Pancreas (tissue), 10 donors: ENCODE measurements at places on chromosomes 7 and 10. TPM values are rescaled to one million over a fixed set of nuclear protein-coding genes. Genes with fewer than 3 reads are reported as not detected.

- no peak for DNase-seq
Observed at GRCh38 chr10:107994621-107995270, 830.2 kb upstream of the SORCS1 start.

LBX1 gene
- total RNA-seq, result not detected

TMEM273 gene
- total RNA-seq, result 0.92 TPM

DNA sequence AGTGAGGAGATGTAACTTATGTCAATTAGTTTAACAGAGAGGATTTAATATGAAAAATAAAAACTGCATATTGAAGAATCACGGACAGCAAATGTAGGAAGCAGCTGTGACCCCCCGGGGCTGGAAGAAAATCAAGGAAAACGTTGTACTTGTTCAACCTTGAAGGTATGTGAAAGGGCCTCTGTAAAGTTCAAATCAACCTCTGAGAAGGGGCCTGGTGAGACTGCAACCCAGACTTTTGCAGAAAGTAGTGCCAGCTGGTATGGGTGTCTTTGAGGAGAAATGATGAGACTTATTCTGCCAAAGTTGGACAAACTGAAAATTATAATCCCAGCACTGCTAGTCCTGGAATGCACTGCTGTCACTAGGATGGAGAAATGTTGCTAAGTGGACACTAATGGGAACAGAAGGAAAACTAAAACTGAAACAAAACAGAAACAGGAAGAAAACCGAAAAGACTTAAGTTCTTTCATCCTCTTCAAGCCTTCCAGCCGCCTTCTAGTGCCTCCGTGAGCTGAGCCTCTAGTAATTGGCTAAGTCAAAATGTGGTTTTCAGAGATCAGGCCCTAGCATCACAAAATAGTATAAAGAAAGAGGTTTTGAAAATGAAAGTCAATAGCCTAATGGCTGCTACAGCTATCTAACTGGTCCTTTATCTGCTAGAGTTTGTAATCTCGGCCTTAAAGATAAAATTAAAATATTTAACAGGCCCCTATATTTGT is 253.7 kb upstream of the SORCS1 start:
- DNase-seq, result no peak

DNA sequence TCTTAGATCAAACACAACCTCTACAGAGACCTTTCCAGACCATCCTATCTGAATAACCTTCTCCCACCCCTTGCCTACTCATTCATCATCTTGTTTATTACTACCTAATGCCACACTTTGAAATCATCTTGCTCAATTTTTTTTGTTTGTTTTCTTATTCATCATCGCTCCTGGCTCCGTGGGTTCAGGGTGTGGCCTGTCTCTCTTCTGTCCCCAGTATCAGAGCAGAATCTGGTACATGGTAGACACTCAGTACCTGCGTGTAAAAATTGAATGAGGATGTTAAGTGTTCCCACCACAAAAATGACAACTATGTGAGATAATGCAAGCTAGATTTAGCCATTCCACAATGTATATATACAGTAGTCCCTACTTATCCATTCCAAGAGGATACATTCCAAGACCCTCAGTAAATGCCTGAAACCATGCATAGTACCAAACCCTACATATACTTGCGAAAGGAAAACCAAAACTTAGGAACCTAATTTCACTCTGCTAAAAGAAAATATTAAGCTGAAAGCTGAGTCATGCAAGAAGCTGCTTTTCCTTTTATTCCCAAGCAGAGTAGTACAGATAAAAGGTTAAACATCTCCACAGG is 72.1 kb upstream of the SEC61G start:
- DNase-seq, result no peak

DNA sequence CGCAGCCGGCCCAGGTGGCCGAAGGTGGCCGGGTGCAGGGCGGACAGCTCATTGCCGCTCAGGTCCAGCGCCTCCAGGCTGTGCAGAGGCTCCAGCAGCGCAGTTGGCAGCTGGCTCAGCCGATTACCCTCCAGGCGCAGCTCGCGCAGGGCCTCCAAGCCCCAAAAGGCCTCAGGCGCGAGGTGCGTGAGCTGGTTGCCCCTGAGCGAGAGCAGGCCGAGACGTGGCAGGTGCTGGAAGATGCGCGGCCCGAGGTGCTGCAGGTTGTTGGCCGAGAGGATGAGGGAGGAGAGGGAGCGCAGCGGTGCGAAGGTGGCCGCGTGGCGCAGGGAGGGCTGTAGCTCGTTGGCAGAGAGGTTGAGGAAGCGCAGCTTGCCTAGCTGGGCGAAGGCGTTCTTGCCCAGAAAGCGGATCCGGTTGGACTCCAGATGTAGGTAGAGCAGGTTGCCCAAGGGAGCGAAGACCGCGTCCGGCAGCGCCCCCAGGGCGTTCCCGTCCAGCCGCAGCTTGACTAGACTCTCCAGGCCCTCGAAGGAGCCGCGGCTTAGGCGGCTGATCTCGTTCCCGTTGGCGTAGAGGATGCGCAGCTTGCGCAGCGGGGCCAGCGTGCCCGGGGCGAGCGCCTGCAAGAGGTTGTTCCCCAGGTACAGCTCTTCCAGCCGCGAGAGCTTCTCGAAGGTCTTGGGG is 923 bp downstream of the TRIL start:
- DNase-seq, result no peak

DNA sequence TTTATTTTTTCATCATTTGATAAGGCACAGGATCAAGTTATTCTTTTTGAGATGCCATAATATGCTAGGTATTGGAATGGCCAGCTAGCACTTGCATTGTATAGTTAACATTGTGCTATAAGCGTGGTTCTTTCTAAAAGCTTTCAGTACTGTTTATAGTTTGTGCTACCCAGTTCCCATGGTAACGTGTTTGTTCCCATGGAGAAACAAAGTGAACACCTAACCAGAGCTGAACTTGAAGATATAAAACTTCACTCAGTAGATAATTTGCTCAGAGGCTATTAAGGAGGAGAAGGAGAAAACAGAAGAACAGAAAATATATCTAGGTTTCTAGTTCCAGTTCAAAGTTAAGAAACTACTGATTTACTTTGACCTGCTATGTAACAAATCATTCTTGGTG is 23.6 kb upstream of the ITGB8 start:
- peak; percentile 5 for DNase-seq

PNLIPRP2 gene
- 2,139 TPM for total RNA-seq
